ENCODE measurements at places on chromosomes 12 and 14.

- DNase-seq = peak; percentile 89
Observed at GRCh38 chr12:17062267-17063036, 456.5 kb upstream of the LMO3 start.

- DNase-seq = peak; percentile 94
Observed at GRCh38 chr12:89160716-89161123, 191.6 kb downstream of the DUSP6 start.

GRCh38 chr12:117680312-117680711 is 288.5 kb downstream of the KSR2 start:
- no peak for DNase-seq

GRCh38 chr14:64082837-64083236 is 211.3 kb downstream of the ESR2 start:
- peak; percentile 83 for DNase-seq

GRCh38 chr12:100490056-100490455 is 16.4 kb downstream of the NR1H4 start:
- no peak for DNase-seq

- DNase-seq = peak; percentile 35
Observed at GRCh38 chr12:50785406-50786001, 21.6 kb downstream of the ATF1 start.

DNA sequence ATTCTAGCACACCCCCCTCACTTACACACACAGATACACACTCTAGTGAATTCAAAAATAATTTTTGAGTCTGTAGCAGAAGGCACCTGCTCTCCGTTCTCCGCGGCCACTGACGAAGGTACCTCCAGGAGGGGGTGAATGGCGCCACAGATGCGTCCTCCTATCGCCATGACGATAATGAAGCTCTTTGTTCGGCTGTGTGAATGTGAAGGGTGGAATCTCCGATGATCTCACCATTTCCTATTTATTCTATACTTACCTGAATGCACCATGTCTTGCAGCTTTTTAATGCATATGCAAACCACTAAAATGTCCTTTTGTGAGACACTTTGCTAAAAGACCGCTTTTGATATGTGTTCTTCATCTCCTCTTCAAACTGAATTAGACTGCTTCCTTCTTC is 162.7 kb downstream of the EGLN3 start:
- DNase-seq = no peak

- DNase-seq = no peak
Observed at GRCh38 chr14:102750376-102750775, 26.9 kb upstream of the TRAF3 start.

DNA sequence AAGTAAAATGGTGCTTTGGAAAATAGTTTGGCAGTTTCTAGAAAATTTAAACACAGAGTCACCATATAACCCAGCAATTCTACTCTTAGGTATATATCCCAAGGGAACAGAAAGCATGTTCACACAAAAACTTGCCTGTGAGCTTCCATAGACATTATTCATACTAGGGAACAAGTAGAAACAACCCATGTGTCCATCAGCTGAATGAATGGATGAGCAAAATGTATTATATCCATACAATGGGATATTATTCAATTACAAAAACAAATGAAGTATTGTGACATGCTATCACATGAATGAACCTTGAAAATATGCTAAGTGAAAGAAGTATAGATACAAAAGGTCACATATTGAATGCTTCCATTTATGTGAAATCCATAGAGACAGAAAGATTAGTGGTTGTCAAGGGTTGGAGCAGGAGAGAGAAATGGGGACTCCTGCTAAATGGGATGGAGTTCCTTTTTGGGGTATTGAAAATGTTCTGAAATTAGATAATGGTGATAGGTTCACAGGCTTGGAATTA is 7.9 kb downstream of the SLC10A1 start:
- DNase-seq = peak; percentile 94

- peak; percentile 69 for DNase-seq
Observed at GRCh38 chr14:96083667-96084320, 44.6 kb downstream of the C14orf132 start.

GRCh38 chr12:101459642-101460346 is 15.3 kb upstream of the SPIC start:
- peak; percentile 85 for DNase-seq

DNA sequence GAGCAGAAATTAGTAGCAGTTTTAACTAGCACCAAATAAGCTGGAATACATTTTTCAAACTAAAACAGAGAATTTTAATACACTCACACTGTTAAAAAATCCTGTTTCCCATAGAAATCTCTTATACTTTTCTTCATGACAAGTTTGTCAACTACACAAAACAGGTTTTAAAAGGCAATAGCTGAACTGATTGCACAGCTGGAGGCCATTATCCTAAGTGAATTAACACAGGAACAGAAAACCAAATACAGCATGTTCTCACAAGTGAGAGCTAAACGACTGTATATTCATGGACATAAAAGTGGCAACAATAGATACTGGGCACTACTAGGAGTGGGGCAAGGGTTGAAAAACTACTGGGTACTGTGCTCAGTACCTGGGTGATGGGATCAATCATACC is 11.6 kb upstream of the HAL start:
- DNase-seq = no peak

- no peak for DNase-seq
Observed at GRCh38 chr14:90534091-90534837, 137.4 kb downstream of the CALM1 start.

DNA sequence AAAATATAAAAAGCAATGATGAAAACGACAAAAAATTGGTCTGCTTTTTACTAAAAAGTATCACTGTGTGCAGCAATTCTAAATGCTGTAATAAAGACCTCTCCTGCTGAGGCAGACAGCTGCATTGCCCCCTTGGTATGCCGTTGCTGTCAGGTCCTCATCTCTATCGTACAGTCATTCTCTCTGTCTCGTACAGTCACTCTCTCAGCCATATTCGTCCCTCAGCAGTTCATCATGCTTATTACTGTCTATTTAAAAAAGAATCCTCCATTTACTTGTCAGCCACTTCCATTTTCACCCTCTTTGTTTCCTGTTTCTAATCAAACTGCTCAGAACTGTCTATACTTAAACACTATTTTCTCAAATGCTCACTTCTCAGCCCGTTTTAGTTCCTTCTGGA is 123.6 kb downstream of the DIP2B start:
- no peak for DNase-seq

DNA sequence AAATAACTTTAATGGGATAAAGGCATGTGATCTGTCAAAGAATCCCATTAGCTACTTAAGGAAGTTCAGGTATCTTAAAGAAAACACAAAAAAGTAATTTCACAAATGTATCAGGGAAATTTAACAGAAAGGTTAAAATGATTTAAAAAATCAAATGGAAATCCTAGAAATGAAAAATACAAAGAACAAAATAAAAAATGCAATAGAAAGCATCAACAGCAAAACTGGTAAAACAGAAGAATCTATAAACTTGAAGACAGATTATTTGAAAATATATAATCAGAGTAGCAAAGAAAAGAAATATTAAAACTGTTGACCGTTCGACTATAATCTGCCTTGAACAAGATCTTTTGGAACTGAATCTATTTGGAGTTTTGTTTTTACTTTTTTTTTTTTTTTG is 279.4 kb upstream of the SYT1 start:
- no peak for DNase-seq

- DNase-seq = no peak
Observed at GRCh38 chr14:40058901-40059897, 627.0 kb upstream of the FBXO33 start.

DNA sequence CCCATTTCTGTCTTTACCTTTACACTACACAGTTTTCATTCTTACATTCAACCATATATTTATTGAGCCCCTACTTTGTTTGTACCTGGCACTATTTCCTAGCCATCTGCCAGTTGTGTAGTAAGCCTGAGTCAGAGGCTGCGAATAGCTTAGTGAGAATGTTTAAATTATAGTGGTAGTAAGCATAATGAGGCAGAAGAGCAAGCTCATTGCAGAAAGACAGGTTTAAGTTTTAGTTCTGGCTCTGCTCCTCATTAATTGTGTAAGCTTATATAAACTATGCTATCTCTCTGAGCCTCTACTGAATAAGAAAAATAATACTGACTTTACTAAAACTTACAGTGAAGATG is 123.5 kb downstream of the NAV3 start:
- DNase-seq = peak; percentile 47

- DNase-seq = peak; percentile 75
Observed at GRCh38 chr14:69129264-69129880, 23.5 kb downstream of the DCAF5 start.

DNA sequence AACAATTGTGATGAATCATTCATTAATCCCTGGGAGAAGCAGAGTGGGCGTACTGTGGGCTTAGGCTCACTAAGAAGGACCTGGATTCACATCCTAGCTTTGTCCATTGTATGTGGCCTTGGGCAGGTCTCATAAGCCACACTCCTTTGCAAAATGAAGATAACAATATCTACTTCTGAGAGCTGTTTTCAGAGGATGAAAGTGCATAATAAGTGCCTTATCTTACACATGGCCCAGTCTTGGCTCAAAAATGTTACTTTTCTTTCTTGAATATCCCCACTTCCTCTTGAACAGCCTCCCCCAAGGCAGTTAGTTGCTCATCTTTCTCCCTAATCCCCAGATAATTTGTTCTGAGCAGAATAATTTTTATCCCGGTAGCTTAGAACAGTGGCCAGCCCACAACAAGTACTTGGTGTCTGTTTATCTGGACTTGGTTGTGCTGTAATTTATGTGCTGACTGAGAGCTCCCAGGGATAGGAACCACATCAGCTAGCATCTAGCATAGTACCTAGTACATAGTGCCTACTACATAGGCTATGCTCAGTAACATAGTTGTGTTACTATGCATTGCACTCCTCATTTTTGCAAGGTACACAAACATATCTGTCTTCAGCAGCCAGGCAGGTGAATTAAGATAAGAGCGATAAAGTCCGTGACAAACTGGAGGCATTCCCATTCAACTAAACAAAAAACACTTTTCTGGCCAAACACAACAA is 61.7 kb upstream of the NUDT4 start:
- no peak for DNase-seq

DNA sequence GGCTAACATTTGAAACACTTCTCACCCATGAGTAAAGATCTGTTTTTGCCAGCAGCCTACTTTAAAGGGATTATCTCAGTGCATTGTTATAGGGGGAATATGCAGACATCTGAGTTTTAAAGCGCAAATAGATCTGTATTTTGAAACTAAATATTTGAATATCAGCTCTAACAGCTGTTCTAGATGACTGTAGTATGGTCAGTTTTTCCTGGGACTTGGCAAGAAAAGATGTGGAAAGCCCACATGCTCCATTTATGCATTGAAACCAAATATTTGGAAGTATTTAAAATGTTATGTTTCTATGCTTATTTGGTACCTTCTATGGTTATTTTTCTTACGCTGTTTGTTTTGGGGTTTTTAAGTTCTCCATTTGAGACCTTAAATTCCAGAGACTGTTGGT is 41.7 kb downstream of the RIC8B start:
- no peak for DNase-seq

DNA sequence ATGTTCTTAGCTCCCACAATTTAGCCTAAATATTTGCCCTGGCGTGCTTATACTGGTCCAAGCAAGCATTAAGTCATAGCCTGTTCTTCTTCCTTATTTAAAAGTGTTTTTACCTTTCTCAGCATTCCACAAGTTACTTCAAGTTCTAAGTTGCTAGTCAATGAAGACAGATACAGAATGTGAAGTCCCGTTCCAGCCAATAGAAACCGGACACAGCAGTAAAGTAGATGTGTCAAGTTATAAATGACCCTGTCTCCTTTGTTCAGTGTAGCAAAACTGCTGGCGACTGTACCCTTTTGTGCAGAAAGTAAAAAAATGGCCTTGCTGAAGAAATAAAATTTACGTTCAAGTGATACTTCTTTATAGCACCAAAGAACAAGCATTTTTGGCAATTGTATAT is 3.9 kb downstream of the SNAPC1 start:
- peak; percentile 62 for DNase-seq

GRCh38 chr12:106213662-106214061 is 34.2 kb downstream of the CKAP4 start:
- DNase-seq = no peak

- no peak for DNase-seq
Observed at GRCh38 chr12:116416166-116416565, 138.7 kb upstream of the MED13L start.

DNA sequence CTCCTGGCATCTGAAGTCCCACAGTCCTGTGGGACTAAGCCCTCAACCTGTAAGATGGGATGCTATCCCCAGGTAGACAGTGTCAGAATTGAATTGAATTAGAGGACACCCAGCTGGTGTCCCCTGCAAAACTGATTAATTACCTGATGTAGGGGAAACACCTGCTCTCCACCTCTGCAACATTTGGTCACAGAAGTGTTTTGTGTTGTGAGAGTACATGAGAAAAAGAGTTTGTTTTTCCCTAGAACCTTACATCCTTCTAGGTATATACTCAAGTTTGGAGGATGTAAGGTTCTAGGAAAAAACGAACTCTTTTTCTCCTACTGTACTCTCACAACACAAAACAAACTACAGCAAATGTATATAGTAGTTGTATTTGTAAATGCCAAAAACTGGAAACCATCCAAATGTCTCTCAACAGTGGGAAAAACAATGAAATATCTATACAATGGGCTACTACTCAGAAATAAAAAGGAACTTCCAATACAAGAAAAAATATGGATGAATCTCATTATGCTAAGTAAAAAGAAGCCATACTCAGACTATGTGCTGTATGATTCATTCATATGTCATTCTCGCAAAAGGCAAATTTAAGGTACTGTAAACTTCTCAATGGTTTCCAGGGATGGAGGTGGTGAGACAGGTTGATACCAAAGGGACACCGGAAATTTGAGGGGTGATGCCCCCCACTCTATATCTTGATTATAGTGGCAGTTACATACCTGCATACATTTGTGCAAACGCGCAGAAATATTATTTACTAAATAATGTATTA is 160.7 kb downstream of the MED13L start:
- peak; percentile 47 for DNase-seq

DNA sequence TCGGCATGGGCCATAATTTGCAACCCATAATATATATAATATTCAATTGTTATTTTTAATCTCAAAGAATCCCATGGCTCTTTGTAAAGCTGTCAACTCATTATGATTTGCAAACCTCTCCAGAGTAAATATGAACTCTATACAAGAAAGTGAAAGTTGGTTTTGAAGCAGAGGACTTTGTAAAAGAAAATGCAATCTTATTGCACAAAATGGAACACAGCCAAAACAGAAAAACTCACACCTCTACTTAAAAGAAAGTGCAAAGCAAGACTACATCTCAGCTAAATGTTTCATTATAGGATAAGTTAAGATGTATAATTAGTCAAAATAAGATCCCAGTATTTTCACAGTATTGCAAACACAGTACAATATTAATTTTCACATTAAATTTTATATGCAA is 111.2 kb upstream of the FLRT2 start:
- no peak for DNase-seq

Data from bronchial epithelial cell (primary cell).